ENCODE measurements at places on chromosomes 1 and 21. TPM values are rescaled to one million over a fixed set of nuclear protein-coding genes. Genes with fewer than 3 reads are reported as not detected.

Gene SSR2
- 274 TPM for total RNA-seq

Gene OPRD1
- 0.01 TPM for total RNA-seq

Gene LCE6A
- total RNA-seq = not detected

Gene TNFSF4
- total RNA-seq = 0.09 TPM

Gene ZFP69B
- total RNA-seq = 2.2 TPM

Gene OR2T2
- total RNA-seq = not detected

Gene GABPA
- total RNA-seq = 5.5 TPM

Gene CAPN9
- total RNA-seq = not detected

Gene IL6R
- total RNA-seq = 25.5 TPM

Gene BRDT
- not detected for total RNA-seq

Gene TLCD4
- 6.3 TPM for total RNA-seq

Gene CYP4A22
- not detected for total RNA-seq

Gene ADAM30
- not detected for total RNA-seq

Gene OLIG1
- not detected for total RNA-seq

Gene HES4
- 36.5 TPM for total RNA-seq

Gene EFNA3
- 13.5 TPM for total RNA-seq

Gene TMEM54
- 39.4 TPM for total RNA-seq

Gene RGS13
- not detected for total RNA-seq

Gene TPR
- 46.6 TPM for total RNA-seq

Gene ORC1
- 23.7 TPM for total RNA-seq

Gene TEX38
- not detected for total RNA-seq

Gene TTF2
- total RNA-seq = 25.1 TPM

Gene CFAP126
- total RNA-seq = 0.23 TPM

Gene LCE3D
- total RNA-seq = 4.0 TPM

Gene ESRRG
- not detected for total RNA-seq

Gene SLC25A34
- 0.10 TPM for total RNA-seq

Gene CFAP57
- 0.45 TPM for total RNA-seq

Gene OR2L13
- not detected for total RNA-seq

Gene ICOSLG
- total RNA-seq = 4.8 TPM

Gene RORC
- total RNA-seq = 0.04 TPM

Gene ITGB2
- 0.86 TPM for total RNA-seq

Gene OR6K3
- total RNA-seq = not detected

Gene DISP1
- total RNA-seq = 1.7 TPM

Gene GUK1
- total RNA-seq = 153 TPM

Gene FOXO6
- total RNA-seq = 0.46 TPM

Gene NTRK1
- total RNA-seq = 0.06 TPM

Gene CD58
- 23.1 TPM for total RNA-seq

Gene GPX7
- not detected for total RNA-seq

Gene CDC73
- total RNA-seq = 30.3 TPM

Gene KCNK1
- 24.6 TPM for total RNA-seq

Gene TFF3
- total RNA-seq = not detected

Gene LENEP
- total RNA-seq = not detected

Gene HFM1
- total RNA-seq = 0.07 TPM

Gene NPR1
- 3.2 TPM for total RNA-seq

Gene FCAMR
- not detected for total RNA-seq

Gene RAB25
- not detected for total RNA-seq

Gene LMOD1
- not detected for total RNA-seq

Gene SH3BGR
- total RNA-seq = 0.26 TPM

Gene UTS2
- total RNA-seq = not detected
